ENCODE measurements at places on chromosomes 5 and 9.
A peak's percentile ranks its signal among the peaks of the same experiment; 100 is the strongest.

- DNase-seq: no peak
Observed at GRCh38 chr9:129656795-129657390, 8.6 kb upstream of the PRRX2 start.

GRCh38 chr5:80837679-80838078 is 122.5 kb upstream of the RASGRF2 start:
- DNase-seq: no peak

- peak; percentile 97 for DNase-seq
Observed at GRCh38 chr5:132490484-132491367, at the start of gene IRF1. IRF1 (minus strand) TSS chr5:132490773; CDS start chr5:132489478, 1,295 bp downstream.

- DNase-seq: no peak
Observed at GRCh38 chr5:136349029-136349428, 16.3 kb downstream of the TRPC7 start.

DNA sequence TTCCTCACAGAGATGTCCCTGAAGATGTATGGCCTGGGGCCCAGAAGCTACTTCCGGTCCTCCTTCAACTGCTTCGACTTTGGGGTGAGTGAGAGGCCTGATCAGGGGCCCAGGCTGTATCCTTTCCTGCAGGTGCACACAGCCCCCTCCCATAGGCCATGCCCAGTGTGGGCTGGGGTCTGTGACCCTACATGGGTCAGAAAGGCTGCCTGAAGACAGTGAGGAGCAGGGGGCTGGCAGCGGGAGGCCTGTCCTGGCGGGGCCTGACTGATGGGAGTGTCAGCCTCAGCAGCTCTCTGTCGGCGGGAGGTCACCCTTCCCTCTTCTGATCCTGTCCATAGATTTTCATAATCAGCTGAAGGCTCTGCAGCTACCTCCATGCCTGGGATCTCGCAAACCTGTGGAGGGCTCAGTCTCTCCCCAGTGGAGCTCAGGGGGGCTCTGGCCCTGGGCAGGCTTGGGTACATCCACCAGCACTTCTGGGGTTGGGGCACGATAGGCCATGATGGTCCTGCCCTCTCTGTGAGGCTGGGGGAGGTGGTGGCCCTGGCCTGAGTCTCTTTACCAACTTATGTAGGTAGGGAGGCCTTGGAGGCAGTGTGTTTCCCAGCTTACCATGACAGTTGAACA is 98.5 kb downstream of the CACNA1B start:
- DNase-seq: no peak

GRCh38 chr9:84238652-84239051 is 101.9 kb downstream of the SLC28A3 start:
- peak; percentile 8 for DNase-seq

DNA sequence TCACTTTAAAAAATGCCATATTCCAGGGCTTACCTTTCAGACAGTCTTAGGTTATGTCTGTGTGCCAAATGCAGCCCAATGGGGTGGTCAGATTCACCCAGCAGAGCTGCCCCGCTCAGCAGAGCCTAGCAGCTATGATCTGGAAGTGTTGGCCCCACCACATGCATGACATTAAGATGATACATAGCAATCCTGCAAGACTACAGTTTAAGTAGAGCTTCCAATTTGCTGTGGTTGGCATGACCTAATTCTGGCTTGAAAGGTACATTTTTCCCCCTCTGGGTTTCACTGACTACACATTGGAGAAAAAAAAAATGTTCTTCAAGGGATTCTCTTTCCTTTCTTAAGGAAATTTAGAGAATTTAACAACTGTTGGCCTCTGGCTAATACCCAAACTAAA is 22.5 kb downstream of the MEF2C start:
- DNase-seq: no peak

- DNase-seq: no peak
Observed at GRCh38 chr9:2697492-2697891, 19.8 kb upstream of the KCNV2 start.

DNA sequence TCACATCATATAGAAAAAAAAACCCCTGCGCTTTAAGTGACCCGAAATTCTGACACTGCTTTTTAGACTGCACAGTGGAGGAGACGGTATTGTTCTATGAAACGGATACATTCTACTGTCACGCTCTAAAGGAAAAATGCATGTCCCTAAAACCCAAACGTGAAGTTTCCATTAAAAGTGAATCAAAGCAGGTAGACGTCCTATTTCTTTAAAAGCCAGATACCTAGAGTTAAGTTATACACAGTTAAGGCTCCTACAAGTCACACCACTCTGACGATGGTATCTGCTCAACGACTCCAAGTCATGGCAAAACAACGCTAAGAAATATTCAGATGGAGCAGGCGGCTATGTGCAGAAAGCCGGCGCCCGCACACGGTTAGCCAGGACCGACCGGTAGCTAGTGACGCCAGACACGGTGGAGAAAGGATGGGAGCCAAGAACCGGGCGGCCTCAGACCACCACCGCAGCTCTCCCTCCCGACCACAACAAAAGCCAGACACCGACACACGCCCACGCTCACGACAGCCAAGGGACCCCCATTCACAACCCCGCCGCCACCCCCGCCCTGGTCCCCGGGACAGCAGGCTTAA is 734 bp downstream of the SKP1 start:
- peak; percentile 14 for DNase-seq

GRCh38 chr9:2181792-2182191 is 166.6 kb downstream of the SMARCA2 start:
- DNase-seq: peak; percentile 64

GRCh38 chr9:108704156-108704852 is 151.5 kb downstream of the ACTL7B start:
- no peak for DNase-seq

DNA sequence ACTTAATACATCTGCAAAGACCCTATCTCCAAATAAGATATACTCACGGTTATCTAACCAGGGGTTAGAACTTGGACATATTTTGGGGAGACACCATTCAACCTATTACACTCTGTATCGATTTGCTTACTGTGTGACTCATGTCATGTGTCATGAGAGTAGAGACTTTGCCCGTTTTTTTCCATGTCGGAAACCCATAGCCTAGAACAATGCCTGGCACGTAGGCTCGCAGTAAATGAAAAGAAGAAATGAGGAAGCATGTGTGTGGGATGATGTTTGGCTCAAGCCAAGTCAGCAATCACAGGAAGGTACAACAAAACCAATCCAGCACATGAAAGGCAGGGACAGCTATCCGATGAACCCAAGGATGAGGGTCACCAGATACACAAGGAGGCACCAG is 94.6 kb upstream of the DNAH5 start:
- DNase-seq: no peak

DNA sequence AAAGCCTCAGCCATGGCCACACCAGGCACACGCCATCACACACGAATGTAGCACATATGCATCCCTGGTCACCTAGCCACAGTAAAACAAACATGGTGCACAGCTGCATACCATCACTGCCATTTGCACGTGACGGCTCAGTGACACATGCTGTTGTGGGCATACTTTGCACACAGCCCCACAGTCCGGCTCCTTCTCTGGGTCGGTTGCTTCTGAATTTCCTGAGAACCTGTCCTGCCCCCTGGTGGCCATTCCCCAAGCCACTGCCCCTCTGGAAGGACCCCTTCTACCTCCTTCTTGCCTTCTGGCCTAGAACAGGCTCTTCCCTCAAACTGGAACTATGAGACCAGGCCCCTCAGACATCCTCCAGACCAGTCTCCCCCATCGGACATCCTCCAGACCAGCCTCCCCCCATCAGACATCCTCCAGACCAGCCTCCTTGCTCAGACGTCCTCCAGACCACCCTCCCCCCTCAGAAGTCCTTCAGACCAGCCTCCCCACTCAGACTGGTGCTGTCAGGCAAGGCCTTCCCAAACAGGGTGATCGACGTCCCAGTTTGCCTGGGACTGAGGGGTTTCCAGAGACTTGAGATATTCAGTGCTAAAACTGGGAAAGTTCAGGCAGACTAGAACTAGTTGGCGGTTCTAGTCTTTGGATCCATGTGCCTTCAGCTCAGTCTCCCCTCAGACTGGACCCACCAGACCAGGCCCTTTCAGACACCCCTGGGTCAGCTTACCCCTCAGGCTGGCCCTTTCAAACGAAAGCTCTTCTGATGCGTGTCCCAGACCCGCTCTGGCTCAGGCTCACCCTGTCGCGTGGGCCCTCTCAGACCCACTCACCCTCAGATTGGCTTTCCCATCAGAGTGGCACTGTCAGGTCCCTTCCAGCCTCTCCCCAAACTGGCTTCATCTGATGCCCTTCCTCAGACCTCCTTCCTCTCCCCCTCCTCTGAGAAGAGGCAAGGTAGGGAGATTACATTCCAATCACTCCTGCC is 24.3 kb upstream of the ENHO start:
- DNase-seq: peak; percentile 72

DNA sequence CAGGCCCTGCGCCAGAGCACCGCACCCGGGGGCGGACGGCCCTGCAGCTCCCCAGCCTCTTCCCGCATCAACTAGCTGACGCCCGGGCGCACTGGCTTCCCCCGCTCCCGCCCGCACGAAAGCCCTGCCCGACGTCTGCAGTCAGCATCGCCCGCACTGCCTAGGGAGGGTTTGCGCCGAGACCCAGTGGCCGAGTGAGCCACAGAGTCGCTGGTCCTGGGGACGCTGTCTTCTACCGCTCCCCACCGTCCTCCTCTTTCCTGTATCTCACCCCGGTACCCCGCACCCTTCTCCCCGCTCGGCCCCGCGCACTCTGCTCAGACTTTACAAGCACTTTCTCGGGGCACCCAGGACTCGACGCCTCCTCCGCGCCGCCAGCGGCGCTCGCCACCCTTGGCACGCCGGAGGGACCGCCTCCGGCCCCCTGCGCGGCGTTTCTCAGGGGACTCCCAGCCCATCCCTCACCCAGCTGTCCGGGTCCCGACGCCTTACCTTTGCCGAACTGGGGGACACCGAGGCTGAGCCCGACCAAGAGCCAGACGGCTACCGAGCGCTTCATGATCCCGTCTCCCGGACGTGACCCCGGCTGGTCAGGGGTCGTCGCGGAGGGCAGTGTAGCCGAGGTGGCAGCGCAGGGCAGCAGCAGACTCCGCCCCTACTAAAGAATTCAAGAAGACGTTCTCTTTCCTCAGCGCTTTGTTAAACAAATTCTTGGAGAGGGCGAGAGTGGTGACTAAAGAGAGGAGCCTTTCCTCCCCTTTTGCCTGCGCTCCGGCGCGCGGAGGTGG is 670 bp downstream of the EDIL3 start:
- no peak for DNase-seq

DNA sequence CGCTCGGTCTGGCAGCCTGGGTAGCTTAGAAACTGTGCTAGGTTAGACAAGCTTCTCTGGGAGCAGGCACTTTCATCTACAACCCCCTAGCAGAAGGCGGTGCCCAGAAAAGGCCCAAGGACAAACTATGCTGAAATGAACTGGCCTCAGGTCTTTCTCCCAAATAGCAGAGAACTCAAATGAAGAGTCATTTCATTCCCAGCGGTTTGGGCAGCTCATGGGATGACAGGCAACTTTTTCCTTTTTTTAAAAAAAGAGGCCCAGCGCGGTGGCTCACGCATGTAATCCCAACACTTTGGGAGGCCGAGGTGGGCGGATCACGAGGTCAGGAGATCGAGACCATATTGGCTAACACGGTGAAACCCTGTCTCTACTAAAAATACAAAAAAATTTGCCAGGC is 2.5 kb downstream of the RAPGEF1 start:
- DNase-seq: no peak

DNA sequence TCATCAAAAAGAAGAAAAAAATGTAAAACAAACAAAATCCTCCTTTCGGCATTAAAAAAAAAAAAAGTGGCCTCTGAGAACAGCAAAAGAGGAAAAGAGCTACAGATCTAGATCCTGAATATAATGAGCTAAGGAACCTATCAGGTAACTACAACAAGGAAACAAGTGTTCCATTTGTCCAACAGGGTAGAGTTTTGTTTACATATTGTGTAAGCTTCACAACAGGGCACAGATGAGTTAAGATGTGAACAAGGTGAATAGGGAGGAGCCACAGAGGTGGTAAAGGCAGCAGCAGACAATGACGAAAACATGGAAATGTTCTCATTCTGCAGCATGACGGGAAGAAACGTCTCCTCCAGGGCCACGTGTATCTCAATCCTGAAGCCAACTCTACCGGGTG is 14.4 kb downstream of the ELP1 start:
- no peak for DNase-seq

DNA sequence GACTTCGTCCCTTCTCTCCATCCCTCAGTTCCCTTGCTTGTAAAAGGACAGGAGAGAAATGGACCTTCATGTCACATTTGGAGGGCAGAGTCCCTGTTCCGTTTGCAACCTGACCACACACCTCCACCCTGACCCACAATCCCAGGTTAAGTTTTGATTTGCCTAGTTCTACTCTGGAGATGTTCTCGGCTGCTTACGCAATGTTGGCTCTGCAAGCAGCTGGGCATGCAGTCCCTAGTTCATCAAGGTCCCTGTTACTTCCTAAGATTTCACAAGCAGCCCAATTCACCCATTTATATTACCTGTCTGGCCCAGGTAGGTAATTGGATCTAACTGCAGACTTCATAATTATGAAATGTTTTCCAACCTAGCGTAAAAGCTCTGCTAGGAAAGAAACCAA is 28.8 kb downstream of the SLIT3 start:
- no peak for DNase-seq

DNA sequence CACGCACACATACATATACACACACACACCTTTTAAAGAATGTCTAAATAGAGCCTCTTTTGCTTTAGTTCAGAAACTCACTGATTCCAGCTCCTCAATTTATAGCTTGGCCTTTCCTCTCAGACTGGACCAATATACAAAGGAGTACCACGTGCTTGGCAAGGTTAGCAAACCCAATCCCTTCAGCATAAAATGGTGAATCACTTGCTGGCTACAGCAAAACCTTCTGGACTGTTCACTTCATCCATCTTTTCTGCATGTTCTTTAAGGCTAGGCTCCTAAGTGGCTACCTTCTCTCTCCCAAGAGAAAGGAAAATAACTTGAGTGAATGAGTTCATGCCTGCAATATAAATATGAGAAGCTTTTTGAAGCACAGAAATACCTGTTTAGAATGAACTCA is 109.7 kb downstream of the LPAR1 start:
- no peak for DNase-seq

DNA sequence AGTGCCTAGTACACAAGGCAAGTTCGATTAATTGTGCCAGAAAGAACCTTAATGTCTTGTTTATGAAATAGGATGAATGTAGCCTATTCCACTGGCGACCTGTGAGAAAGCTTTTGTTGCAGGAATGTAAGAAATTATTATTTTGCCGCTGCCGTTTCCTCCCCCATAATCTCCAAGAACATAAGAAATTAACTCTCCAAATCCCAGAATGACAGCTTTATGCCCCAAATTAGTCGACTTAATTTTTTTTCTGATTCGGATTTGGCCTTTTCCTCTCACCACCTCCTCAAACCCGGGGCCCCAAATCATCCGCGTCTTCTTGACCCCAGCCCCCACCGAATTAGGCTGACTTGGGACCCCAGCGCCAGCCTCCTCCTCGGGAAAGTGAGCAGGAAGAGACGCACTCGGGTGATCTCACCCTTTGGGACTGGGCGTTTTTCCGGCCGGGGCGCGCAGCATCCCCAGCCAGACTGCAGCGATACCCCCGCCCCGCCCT is 682 bp upstream of the SPTAN1 start:
- DNase-seq: no peak

DNA sequence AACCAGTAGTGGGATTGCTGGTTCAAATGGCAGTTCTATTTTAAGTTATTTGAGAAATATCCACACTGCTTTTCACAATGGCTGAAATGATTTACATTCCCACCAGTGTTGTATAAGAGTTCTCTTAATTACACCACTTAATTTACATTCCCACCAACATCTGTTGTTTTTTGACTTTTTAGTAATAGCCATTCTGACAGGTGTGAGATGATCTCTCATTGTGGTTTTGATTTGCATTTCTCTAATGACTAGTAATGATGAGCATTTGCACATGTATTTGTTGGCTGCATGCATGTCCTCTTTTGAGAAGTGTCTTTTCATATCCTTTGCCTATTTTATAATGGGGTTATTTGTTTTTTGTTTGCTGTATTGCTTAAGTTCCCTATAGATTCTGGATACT is 688.3 kb downstream of the PRR16 start:
- no peak for DNase-seq

GRCh38 chr5:65696892-65697291 is 25.0 kb downstream of the SGTB start:
- DNase-seq: no peak
